ENCODE measurements at places on chromosomes 11 and 22. TPM values are rescaled to one million over a fixed set of nuclear protein-coding genes. Genes with fewer than 3 reads are reported as not detected.

LARGE1 gene
- total RNA-seq: 7.1 TPM

TECTA gene
- total RNA-seq: 0.85 TPM

C22orf42 gene
- total RNA-seq: not detected

UPK3A gene
- not detected for total RNA-seq

KRTAP5-10 gene
- total RNA-seq: not detected
